ENCODE measurements at places on chromosomes 1 and 21.

DNA sequence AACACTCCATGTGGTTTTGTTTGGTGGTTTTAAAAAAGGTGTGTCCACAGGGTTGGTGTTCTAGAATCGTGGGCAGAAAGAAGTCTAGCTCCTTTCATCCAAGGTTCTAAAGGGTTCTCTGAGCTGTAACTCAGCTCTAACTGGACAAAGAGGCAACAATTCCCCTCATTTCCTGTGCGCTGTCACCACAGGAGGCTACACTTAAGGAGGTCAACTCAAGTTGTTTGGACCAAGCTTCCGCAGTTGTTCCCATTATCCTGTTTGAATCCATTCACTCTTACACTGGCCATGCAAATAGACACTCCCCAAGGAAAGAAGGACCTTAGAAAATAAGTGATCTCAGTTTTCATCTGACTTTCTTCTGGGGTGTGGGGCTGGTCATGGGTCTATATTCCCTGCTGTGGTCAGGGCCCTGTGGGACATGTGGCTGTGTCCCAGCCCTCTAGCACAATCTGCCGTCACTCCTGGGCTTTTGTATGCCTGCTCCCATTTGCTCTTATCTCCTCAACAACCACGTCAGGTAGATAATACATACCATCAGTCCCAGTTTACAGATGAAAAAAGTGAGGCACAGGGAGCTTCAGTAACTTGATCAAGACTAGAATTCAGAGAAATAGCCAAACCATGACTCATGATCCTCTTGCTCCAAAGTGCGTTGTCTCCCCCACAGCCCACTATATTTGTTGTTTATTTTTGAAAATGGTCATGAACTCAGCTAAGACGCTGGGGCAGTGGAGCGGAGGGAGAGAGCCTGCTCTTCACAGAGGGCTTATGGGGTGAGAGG lies 103.6 kb downstream of the RHOU start:
- DNase-seq: no peak

DNA sequence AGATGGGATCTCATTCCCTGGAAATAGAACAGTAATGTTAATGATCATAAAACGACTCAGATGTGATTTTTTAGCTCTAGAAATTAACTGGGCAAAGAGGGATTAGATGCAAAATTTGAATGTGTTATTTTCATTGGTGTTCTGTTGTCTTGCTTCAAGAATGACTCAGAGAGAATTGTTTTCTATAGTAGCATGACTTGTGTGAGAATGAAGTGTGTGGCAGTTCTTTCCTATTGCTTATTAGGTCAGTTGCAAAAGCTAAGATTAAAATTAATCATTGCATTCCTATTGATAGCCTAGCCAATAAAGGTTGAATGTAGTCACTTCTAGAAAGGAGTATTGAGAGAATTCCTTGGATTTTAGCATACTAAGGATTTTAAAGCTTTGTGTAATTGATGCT lies 22.9 kb downstream of the SPEN start:
- no peak for DNase-seq

GRCh38 chr1:92882819-92883218 lies 51.0 kb downstream of the RPL5 start:
- DNase-seq: no peak

DNA sequence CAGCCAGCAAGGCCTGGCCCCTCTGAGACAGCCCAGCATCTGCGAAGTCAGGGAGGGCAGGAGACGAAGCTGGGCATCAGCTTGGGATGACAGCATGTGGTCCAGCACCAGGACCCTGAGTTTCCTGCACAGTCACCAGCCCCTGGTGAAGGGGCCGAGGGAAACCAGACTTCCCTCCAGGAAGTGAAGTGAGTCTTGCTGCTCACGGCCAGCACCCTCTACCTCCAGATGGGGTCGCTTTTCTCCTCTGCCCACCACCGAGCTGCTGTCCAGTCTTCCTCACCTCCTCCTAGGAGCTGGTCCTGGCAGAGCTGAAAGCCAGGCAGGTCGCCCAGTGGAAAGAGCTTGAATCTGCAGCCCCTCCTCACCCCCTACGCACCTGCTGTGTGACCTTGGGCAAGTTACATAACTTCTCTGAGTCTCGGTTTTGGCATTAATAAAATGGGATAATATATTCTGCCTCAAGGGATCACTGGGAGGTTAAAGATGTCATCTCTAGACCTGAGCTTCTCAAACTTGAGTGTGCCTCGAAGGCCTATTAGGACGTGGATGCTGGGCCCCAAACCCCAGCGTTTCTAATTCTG lies 118.5 kb upstream of the VAMP3 start:
- DNase-seq: no peak

DNA sequence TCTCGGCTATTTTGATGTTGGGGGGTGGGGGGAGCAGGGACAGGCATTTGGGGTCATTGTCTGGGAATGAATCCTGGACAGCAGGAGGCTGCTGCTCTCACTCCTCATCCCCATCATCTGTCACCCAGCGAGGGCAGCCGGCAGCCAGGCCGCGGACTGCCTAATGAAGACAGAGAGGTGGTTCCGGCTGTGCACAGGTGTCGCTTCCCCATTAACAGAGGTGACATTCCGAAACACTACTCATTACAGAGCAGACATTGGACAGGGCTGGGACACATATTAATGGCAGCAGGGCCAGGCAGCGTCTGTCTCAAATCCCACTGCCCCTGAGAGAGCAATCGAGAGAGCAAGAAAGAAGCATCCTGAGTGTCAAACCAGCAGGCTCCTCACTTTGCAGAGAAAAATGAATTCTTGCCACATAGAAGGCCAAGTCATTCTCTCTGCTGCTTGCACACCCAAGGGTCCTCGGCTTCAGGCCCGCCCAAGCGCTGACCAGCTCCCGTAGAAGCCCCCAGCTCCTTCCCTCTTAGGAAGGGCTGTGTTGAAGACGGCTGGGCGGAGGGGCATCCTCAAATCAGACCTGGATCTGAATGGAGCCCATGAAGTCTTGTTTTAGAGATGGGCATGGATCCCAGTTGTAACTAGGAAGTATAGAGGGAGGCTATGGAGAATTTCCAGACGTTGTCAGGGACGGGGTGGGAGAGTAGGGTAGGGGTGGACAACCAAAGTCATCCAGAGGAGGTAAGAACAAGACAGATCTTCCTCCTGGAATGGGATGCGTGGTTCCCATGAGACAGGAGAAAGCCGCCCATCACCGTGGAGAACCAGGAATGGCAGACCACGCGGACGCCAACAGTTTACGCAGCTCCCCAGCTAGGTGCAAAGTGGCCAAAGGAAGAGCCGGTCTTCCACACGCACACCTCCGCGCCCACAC lies 8.2 kb upstream of the LEMD1 start:
- no peak for DNase-seq

GRCh38 chr21:44946254-44947041 lies 6.6 kb downstream of the SLX9 start:
- DNase-seq: no peak

DNA sequence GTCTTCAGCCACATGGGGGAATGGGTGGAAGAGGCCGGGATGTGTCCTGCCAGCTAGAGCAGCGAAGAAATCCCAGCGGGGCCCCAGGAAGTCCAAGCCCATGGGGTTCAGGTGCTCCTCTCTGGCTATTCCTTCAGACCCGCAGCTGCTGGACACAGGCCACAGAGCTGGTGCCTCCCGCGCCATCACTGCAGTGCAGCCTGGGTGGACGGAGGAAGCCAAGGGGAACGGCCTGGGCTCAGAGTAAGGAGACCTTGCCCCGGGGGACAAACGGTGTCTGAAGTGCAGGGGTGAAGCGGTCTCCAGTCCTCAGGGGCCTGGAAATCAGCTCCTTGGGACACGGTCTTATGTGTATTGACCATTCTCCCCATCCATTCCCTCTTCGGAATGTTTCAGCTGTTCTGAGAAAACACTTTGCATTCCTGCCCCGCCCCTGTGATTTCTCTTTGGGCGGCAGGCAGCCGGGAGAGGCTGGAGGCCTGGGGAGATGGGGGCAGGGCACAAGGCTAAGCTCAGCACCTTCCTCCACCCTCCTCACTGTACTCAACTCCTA lies 18.4 kb downstream of the MTHFR start:
- no peak for DNase-seq

DNA sequence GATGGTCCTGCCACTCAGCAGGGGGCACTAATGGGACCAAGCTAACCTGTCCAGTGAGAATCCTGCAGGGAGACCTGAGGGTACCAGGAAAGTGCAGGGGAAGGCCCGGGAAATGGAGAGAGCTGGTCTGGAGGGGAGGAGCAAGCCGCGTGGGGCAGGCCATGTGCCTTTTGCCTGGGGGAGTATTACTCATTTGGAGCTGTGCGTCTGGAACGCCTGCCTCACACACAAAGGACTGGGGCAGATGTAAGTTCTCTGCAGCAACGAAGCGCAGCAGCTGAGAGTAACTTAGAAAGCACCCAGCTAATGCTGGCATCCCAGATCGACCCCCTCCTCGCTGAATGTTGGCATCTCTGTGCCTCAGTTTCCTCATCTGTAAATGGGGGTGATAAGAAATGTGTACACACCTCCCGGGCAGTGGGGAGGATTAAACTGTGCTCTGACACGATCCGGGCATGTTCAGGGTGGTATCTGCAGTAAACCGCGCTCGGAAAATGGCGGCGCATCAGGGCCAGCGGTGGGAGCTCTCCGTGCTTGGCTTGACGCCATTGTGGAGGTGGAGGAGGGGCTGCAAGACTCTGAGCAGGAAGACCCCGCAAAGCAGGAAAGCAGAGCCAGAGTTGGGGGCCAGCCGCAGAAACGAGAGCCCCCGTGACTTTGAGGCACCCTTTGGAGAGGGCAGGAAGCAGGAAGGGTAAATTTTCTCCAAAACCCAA lies 212.5 kb downstream of the NPHP4 start:
- no peak for DNase-seq

GRCh38 chr1:86184426-86184825 lies 27.9 kb upstream of the COL24A1 start:
- no peak for DNase-seq

GRCh38 chr1:162323023-162323422 lies 53.6 kb downstream of the SPATA46 start:
- DNase-seq: no peak

GRCh38 chr1:99969260-99969728 lies 502 bp upstream of the SLC35A3 start:
- no peak for DNase-seq

GRCh38 chr1:84719543-84720217 lies 29.4 kb upstream of the SSX2IP start:
- no peak for DNase-seq

DNA sequence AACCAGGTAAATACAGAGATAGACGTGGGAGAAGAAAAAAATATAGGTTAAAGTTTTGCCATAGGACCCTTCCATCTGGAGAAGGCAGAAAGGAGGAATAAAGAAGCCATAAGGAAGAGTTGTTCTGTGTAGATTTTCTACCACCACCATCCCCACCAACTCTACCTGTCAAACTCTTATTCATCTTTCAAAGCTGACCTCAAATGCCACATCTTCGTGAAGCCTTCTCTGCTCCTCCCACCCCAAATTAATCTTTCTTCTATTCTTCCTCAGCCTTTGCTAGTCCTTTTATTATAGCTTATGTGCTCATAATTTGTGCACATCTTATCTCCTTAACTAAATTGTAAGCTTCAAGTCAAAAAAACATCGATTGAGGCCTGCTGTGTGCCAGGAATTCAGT lies 1.3 kb upstream of the NECTIN4 start:
- no peak for DNase-seq

DNA sequence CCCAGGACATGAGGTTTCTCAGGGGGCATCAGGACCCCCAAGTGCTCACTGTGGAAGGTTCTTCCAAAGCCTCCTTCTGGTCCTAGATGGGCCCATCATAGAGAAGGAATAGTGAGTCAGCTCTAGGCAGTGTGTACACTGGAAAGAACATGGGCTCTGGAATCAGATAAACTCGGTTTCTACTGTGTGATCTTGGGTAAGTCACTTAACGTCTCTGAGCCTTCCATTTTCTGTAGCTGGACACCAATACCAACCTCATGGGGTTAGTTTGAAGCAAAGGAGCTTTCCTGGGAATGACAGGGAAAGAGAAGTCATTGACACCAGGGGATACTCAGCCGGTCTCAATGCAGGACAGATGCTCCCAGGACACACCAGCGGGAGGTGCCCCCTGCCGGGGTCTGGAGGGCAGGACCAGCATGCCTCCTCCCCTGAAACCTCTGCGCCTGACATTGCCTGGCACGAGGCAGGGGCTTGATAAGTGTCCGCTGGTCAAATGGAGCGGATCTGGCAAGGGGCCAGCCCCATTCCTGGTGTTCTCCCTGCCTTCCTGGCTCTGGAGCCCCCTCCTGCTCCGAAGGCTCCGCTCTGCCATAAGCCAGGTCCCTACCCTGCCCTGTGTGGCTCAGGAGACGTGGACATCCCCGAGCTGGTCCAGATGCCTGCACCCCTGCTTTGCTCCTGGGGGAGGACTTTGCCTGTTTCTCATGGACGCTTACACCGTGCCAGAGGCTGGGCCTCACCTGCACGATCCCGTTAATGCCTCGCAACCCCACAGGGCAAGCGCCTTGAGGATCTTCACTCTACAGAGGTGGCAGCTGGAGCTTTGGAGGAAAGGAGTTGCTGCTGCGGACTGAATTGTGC lies 52.8 kb downstream of the EDN2 start:
- no peak for DNase-seq

DNA sequence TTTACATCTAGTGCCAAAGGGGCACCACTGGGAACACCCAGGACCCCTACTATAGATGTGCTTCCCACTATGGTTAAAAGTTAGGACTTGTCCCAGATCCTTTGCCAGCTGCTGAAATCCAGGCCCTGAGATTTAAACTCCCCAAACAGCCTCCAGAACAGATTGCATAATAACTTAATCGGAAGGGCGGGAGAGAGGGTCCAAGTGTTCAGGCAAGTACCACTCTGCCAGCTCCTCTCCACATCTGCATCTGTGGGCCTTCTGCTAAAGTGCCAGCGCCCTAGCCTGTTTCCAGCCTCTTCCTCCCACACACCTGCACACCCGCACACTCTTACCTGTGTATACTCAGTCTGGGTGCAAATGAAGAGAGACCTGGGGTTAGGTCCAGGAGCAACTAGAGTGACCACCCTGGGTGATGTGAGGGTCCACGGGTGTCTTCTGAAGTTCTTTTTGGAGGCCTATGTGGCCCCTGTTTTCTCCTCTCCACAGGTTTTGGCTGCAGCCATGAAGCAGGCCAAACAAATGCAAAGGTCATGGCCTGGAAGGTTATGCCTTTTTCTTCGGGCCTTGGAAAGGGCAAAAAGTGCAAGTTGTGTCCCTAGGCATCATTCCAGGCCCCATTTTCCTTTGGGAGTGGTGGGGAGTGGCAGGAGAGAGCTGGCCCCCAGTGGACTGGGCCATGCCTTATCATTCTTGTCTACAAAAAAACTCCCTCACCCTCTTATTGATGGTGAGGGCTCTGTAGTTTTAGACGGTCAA lies 29.3 kb downstream of the KIRREL1 start:
- DNase-seq: no peak

- DNase-seq: no peak
These were observed 44.4 kb upstream of the SRP9 start for GRCh38 chr1:225733254-225733653.
